ENCODE measurements at places on chromosomes 1 and 21. TPM values are rescaled to one million over a fixed set of nuclear protein-coding genes. Genes with fewer than 3 reads are reported as not detected.

DNA sequence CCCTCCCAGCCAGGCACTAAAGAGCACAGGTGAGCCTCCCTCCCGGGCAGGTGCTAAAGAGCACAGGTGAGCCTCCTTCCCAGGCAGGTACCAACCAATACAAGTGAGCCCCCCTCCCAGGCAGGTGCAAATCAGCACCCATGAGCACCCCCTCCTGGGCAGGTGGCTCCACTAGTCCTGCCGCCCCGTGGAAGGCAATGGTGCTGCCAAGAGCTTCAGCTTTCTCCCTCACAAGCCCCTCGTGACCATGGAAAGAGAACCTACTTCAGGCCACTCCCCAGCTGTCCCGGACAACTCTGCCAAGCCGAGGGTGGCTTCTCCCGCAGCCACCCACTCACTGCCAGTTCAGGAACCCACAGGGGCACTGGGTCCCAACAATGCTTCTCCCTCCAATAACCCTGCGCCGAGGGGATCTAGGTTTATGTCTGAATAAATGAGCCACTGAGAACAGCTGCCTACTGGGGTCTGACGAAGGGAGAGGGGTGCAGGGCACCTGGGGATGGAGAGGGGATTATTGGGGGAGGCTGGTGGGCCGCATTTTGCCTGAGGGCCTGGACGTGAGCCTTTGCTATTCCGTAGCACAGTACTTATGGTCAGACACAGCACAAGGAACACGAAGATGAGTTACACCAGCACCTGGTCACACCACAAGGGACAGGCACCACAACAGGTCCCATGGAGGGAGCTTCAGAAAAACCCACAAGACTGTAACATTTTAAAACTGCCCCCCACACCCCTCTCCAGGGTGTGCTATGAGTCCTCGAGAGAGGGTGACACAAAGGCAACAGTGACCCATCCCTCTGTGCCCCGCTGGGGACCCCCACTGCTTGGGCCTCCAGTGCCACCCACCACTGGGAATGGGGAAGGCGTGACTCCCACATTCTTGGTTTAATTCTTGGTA is 46.3 kb downstream of the PRDM15 start:
- no peak for DNase-seq
- H3K27ac ChIP-seq = no peak overlapping the region
- H3K36me3 ChIP-seq = peaks cover 3% of the 10 kb centered on the region
- H3K27me3 ChIP-seq = no peaks in the 10 kb centered on the region
- H3K4me1 ChIP-seq = no peaks in the 10 kb centered on the region
- H3K4me3 ChIP-seq = no peak overlapping the region

- peaks cover 65% of the 10 kb centered on the region for H3K27me3 ChIP-seq
- DNase-seq = peak; percentile 84
- H3K36me3 ChIP-seq = no peaks in the 10 kb centered on the region
- H3K4me3 ChIP-seq = no peak overlapping the region
- no peak overlapping the region for H3K27ac ChIP-seq
- H3K4me1 ChIP-seq = peaks cover 19% of the 10 kb centered on the region
Observed at GRCh38 chr1:26408604-26409003, 2.0 kb upstream of the LIN28A start.

DNA sequence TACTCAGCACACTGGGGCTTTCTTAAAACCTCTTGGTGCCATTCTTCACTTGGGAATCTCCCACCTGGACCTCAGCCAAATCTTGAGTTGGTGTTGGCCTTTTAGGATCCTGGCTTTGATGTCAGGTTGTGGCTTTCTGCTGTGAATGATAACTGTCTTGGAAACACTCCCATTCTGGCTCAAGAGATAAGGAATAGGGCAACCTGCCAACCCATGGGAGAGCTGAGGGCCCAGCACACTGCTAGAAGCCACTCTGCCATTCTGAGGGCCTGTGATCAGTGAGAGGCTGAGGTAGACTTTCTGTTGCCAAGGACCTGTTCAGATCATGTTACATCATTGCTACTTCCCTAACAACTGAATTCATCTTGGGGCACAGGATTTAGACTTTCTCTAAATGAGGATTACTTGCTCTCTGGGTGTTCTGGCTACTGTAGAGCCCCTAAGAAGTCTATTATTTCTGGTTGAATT is 45.8 kb downstream of the TTC39A start:
- H3K36me3 ChIP-seq = peaks cover 3% of the 10 kb centered on the region
- no peak overlapping the region for H3K4me3 ChIP-seq
- DNase-seq = no peak
- no peak overlapping the region for H3K27ac ChIP-seq

GRCh38 chr1:36178471-36179219 is 22.7 kb downstream of the MAP7D1 start:
- no peak overlapping the region for H3K4me3 ChIP-seq
- DNase-seq = no peak
- no peaks in the 10 kb centered on the region for H3K27me3 ChIP-seq
- H3K36me3 ChIP-seq = peaks cover 38% of the 10 kb centered on the region
- no peak overlapping the region for H3K27ac ChIP-seq
- H3K4me1 ChIP-seq = no peaks in the 10 kb centered on the region

GRCh38 chr1:113073479-113073950 is 517 bp downstream of the LRIG2 start:
- H3K27me3 ChIP-seq = no peaks in the 10 kb centered on the region
- H3K27ac ChIP-seq = peak overlapping the region; percentile 92
- DNase-seq = no peak
- peaks cover 11% of the 10 kb centered on the region for H3K36me3 ChIP-seq

- no peaks in the 10 kb centered on the region for H3K27me3 ChIP-seq
- peaks cover 16% of the 10 kb centered on the region for H3K36me3 ChIP-seq
- no peak overlapping the region for H3K27ac ChIP-seq
- no peak for DNase-seq
Observed at GRCh38 chr1:7811476-7811875, 27.4 kb downstream of the PER3 start.

GRCh38 chr1:227946624-227947385 is 927 bp downstream of the WNT9A start:
- peaks cover 10% of the 10 kb centered on the region for H3K4me1 ChIP-seq
- H3K4me3 ChIP-seq = peak overlapping the region; percentile 60
- H3K27me3 ChIP-seq = peaks cover 23% of the 10 kb centered on the region
- DNase-seq = peak; percentile 66

DNA sequence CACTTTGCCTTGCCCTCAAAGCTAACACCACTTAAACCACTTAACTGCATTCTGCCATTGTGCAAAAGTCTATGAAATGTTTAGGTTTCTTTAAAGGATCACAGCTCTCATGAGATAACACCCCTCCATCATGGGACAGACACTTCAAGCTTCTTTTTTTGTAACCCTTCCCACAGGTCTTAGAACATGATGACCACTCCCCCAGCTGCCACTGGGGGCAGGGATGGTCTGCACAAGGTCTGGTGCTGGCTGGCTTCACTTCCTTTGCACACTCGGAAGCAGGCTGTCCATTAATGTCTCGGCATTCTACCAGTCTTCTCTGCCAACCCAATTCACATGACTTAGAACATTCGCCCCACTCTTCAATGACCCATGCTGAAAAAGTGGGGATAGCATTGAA is 7.7 kb downstream of the ADAMTS1 start:
- H3K27ac ChIP-seq = no peak overlapping the region
- H3K4me1 ChIP-seq = peaks cover 10% of the 10 kb centered on the region
- peaks cover 20% of the 10 kb centered on the region for H3K27me3 ChIP-seq
- no peak for DNase-seq

DNA sequence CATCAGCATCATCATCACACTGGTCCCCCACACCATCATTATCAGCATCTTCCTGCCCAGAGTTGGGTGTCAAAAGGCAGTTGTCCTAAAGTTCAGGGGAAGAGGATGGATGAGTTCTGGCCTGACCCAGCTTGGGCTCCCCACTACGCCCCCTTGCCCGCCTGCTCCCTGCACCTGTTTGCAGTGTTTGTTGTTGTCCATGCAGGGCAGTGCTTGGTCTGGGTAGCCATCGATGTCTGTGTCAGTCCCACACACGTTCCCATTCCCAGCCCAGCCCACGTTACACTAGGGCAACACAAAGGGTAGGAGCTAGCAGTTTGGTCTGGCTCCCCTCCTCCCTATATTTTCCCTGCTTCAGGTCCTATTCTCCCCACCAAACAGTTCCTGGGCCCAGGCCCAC is 6.8 kb downstream of the THBS3 start:
- H3K36me3 ChIP-seq = no peaks in the 10 kb centered on the region
- DNase-seq = no peak
- H3K4me1 ChIP-seq = no peaks in the 10 kb centered on the region
- no peak overlapping the region for H3K27ac ChIP-seq
- H3K4me3 ChIP-seq = no peak overlapping the region
- H3K27me3 ChIP-seq = no peaks in the 10 kb centered on the region

GRCh38 chr1:54153535-54154439 is 987 bp upstream of the CDCP2 start:
- H3K4me1 ChIP-seq = peaks cover 5% of the 10 kb centered on the region
- H3K27me3 ChIP-seq = no peaks in the 10 kb centered on the region
- no peak for DNase-seq
- H3K36me3 ChIP-seq = no peaks in the 10 kb centered on the region
- H3K27ac ChIP-seq = no peak overlapping the region

DNA sequence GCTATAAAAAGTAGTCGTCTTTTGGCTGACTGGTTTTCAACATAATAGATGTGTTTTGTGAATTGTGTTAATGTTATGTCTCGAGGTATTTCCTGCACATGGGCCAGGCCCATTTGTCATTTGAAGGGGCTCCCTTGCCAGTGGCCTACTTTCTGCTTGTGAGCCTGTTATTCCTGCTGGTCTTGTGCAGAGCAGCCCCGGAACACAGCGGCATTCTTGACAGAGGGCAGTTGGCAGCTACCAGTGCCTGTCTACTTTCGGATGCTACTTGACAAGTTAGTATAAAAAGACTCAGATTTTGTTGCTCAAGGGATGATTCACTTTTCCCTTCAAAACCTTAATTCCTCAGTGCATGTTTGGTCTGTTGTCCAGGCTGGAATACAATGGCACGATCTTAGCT is 28.5 kb downstream of the PGM1 start:
- no peak overlapping the region for H3K4me3 ChIP-seq
- no peak for DNase-seq
- peaks cover 5% of the 10 kb centered on the region for H3K4me1 ChIP-seq
- H3K27me3 ChIP-seq = no peaks in the 10 kb centered on the region
- no peak overlapping the region for H3K27ac ChIP-seq

GRCh38 chr1:220682901-220683576 is 7.1 kb upstream of the C1orf115 start:
- H3K36me3 ChIP-seq = no peaks in the 10 kb centered on the region
- no peak for DNase-seq
- H3K4me3 ChIP-seq = no peak overlapping the region
- no peak overlapping the region for H3K27ac ChIP-seq
- H3K27me3 ChIP-seq = peaks cover 7% of the 10 kb centered on the region

DNA sequence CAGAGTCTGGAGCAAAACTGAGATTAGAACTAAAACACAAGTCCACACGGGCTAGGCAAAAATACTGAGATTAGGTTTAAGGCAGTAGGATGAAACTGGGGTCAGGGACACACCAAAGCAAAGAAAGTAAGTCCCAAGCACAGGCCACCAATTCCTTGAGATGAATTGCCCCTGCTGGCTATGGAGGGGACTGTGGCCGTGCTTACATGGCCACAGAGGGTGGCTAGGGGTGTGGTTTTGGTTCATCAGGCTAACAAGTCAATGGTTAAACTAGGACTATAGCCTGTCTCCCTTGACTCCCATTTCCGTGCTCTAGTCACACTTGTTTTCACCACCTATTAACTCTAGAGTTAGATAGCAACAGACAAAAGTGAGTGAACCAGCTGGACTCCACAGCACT is 394.8 kb downstream of the PBX1 start:
- H3K27me3 ChIP-seq = no peaks in the 10 kb centered on the region
- H3K4me1 ChIP-seq = no peaks in the 10 kb centered on the region
- no peaks in the 10 kb centered on the region for H3K36me3 ChIP-seq
- no peak for DNase-seq
- no peak overlapping the region for H3K27ac ChIP-seq

- no peak for DNase-seq
- H3K4me3 ChIP-seq = peak overlapping the region; percentile 20
- H3K27me3 ChIP-seq = no peaks in the 10 kb centered on the region
- no peaks in the 10 kb centered on the region for H3K36me3 ChIP-seq
- no peak overlapping the region for H3K27ac ChIP-seq
Observed at GRCh38 chr1:3673381-3674099, 21.2 kb downstream of the TP73 start.

DNA sequence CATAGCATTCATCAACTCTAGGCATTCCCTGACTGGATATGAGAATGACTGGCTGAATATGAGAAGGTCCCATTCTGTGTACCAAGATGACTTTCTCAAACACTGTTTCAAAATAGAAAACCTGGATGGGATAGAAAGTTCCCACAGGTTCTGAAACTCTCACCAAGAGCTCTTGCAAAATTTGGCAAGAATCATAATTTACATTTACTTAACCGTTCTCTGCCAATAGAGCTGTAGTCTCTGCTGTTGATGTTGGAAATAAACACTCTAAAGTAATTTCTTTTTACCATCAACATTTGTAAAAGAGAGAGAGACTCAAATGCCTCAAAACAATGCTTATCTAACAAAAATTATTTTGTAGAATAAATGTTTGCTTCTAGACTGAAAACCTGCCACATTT is 221.1 kb downstream of the LMO4 start:
- H3K4me1 ChIP-seq = no peaks in the 10 kb centered on the region
- no peak for DNase-seq
- no peak overlapping the region for H3K27ac ChIP-seq

Gene RSPH1
- total RNA-seq = not detected

Gene TAS1R1
- total RNA-seq = not detected

Gene CADM3
- total RNA-seq = not detected

Gene HSD3B1
- total RNA-seq = not detected

Gene FAM163A
- total RNA-seq = not detected

Gene PTAFR
- 0.20 TPM for total RNA-seq

Gene SPRR4
- not detected for total RNA-seq

Gene CYP2J2
- total RNA-seq = 4.5 TPM

Gene PLA2G2C
- not detected for total RNA-seq

Gene DDR2
- total RNA-seq = 0.18 TPM

Gene RABGGTB
- 94.0 TPM for total RNA-seq

Gene NOS1AP
- not detected for total RNA-seq

Gene PRDM16
- not detected for total RNA-seq

Gene FLAD1
- total RNA-seq = 63.7 TPM

Gene KLHDC8A
- total RNA-seq = not detected

Gene DYRK3
- total RNA-seq = 12.7 TPM

Gene SUSD4
- not detected for total RNA-seq

Data from activated CD8-positive, alpha-beta memory T cell treated with anti-CD3 and anti-CD28 coated beads, Interleukin-2, amount 10 ng/mL, durations not matched to agents 7 days and 5 days (primary cell).